ENCODE measurements at places on chromosomes 2 and 18.
A peak's percentile ranks its signal among the peaks of the same experiment; 100 is the strongest.

DNA sequence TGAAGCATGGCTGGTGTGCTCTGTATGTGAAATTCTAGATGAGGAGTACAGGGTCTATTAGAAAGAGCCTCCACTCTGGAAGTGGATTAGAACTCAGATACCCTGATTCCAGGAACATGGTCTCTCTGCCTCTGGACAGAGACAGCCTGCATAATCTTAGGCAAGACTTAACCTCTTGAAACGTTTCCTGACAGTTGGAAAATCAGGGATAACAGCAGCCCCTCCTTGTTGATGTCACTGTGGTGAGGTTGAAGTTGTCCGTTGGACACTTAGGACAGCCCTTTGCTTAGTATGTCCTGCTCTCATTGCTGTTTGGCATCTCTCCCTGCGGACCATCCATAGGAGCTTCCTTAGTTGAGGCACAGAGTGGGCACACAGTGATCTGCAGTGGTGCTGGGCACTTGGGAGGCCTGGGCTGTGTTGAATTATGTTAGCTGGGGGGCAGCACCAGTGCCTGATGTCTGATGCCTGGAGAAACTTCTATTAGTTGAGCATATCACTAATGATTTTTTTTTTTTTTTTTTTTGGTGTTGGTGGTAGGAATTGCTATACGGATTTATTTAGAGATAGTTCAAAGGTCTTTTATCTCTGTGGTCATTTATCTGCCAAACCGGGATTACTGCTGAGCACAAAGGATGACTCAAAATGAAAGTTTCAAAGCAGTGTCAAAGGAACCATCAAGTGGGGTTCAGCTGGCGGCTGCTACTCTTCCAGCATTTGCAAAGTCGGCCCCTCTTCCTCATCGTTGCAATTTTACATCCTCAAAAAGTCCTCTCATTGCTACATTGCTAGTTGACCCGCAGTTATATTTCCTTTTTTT, 28.8 kb downstream of the SETBP1 start:
- DNase-seq, result no peak

GRCh38 chr2:106531676-106532214, 44.6 kb downstream of the CD8B2 start:
- no peak for DNase-seq

- DNase-seq, result no peak
Observed at GRCh38 chr18:9596226-9596625, 18.1 kb downstream of the PPP4R1 start.

DNA sequence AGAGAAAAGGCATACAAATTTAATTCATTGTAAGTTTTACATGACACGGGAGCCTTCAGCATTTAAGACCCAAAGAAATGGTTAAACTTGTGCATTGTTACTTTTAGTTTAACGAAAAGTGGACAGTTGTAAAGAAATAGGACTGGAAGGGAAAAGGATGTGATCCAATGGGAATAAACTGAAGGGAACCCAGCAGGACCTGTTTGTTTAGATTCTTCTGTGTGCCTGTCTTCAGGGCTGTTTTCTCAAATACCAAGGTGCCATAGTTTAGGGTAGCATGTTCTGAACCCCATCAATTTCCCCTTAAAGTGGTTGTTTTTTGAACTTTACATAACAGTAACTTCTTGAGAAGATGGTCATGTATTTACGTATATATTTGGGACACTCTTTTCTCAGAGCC, 30.3 kb upstream of the CABLES1 start:
- DNase-seq, result no peak

DNA sequence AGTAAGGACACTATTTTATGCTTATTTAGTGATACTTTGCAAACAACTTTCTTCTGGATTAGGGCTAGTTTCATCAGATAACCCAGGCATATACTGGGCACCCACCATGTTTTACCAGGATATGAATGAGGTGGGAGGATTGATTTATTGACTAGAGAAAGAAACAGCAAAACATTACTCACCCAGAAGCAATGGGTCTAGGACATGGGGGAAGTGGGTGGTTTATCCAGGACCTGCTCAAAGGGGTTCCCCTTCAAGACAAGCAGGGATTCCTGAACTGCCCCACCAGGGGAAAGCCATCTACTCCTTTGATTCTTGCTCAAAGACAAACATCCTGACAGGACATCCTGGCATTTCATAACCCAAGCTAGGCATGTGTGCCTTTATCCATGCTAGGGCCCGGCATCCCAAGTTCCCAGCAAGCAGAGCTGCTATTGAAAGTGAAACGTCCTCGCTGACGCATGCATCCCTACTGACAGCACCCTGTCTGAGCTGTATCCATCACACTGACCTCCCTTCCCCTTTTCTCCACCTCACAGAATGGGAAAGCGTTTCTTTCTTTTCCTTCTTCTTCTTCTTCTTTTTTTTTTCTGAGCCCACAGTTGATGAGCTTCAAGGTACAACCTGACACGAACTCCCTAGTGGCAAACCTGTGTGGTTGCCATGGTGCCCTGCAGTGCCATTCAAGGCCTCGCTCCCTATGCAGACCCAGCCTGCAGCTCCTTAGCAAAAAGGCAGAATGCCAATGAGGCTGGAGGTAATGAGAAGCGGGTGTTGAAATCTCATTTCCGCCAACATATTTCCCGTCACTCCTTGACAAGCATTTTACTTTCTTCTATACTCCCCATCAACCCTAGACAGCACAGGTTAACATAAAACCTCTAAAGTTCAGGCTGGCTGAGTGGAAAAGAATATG, 70.5 kb downstream of the CLHC1 start:
- DNase-seq, result no peak

- no peak for DNase-seq
Observed at GRCh38 chr2:166321076-166321475, 54.7 kb downstream of the SCN9A start.

DNA sequence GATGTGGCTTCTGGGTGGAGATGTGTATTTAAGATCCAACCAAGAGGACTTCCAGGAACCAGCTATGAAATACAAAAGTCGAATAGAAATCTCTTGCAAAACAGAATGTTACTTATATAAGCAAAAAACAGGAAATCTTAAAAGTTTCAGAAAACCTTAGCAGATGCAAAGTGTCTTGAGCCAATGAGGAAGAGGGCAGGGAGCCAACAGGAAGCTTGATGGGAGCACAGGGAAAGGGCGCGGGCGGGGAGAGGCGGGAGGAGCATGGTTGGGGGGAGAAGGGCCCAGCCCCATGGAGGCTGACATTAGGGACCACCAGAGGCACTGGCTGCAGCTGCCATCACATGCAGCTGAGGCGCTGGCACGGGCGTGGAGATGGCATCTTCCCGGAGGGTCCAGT, 203.3 kb downstream of the SNTG2 start:
- DNase-seq, result no peak

DNA sequence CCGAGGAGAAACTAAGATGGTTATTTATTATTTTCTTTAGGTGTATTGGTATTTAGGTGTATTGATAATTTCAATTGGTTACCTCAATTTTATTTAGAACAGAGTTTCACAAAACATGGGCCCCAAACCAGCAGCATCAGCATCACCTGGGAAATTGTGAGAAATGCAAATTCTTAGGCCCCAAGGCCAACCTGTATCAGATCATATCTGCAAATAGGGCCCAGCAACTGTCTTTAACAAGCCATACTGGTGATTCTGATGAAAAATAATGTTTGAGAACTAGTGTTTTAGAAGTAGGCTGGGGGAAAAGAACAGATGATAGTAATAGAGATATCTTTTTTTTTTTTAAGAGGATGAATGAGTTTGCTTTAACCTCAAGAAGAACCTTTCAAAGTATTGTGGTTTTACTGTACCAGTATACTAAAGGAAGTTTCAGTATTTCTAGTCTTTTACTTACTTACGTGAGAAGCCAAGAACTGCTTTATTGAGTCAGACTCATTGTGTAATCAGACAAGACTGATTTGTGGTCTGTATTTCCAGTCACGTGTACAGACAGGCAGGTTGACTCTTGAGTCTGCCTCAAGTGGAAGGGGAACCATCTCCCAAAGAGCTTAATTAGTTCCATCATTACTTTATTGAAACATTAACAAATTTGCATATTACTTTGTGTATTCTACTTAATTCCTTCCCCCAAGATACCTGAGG, 60.4 kb upstream of the GAREM1 start:
- DNase-seq, result no peak

- DNase-seq, result no peak
Observed at GRCh38 chr2:9378433-9379390, 44.6 kb downstream of the ITGB1BP1 start.

DNA sequence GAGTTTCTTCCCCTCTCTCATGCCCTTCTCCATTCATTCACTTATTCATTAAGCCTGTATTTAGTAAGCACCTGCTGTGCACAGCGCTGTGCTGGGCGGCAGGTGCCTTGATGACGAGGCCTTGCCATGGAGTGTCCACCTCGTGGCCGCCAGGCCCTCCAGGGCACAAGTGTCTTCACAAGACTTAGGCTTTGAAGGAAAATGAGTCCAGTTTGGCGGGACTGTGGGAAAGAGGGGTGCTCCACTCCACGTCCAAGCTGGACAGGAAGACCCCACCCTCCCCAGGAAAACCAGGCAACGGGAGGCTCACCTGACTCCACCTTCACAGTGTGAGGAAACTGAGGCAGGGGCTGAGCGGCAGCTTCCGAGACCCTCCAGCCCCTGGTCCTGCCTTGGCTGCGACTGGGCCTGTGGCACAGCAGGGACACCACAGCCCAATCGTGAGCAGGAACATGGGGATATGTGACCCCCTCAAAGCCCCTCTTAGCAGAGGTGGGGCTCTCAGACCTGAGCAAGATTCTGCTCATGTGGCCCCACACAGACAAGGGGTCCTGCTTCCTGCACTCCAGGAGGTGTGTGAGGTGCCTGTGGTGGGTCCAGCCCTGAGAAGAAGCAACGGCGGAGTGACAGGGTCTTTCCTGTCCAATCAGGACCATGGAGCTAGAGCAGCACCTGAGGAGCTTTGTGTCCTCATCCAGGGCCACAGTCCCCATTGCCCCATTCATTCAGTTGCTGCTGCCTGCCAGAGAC, 110.3 kb upstream of the ODC1 start:
- no peak for DNase-seq

- DNase-seq, result no peak
Observed at GRCh38 chr18:22563164-22563583, 145.5 kb upstream of the CTAGE1 start.

DNA sequence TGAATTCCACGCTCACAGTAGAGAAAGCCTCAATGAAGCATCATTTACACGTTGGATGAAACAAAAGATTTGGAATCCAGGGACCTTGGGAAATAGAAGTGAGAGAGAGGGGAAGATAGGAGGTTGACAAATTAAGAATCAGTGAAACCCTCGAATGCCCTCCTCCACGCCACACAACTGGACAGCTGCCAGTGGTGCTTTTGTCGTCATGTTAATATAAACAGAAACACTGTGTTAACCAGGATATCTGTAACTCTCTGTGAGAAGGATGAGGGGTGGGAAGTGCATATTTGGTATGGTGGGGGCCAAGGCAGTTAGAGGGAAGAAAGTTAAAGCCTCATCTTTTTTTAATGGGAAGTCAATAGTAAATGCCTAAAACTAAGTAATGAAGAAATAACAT, 108.7 kb downstream of the GFPT1 start:
- DNase-seq, result no peak

- DNase-seq, result no peak
Observed at GRCh38 chr2:113677330-113677729, 50.3 kb downstream of the RABL2A start.

DNA sequence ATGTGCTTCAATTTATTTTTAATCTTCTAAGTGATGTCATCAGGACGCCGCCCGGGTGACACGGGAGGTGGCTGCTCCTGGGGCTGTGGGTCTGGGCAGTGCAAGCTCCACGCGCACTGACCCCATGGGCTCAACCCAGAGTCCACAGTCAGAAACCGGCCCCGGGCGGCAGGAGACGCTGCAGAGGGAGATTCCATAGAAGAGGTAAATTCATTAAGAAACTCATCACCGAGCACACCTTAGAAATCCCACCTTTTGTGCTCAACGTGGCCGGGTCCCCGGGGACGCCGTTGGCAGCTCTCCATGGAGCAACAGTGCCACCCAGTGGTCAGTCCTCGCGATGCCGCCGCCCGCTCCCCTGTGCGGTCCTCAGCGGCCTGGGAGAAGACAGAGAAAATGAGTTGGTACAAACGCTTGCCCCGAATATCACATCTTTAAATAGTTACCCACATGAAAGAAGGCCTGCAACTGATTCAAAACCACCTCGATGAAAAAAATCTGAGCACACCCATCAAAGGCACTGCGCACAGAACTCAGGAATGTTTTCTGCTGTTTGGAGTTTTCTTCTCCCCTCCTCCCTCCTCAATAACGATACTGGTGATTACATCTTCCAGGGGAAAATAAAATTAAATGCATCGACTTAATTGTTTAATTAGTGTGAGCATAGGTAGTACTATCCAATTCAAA, 92.6 kb downstream of the CMPK2 start:
- peak; percentile 31 for DNase-seq

DNA sequence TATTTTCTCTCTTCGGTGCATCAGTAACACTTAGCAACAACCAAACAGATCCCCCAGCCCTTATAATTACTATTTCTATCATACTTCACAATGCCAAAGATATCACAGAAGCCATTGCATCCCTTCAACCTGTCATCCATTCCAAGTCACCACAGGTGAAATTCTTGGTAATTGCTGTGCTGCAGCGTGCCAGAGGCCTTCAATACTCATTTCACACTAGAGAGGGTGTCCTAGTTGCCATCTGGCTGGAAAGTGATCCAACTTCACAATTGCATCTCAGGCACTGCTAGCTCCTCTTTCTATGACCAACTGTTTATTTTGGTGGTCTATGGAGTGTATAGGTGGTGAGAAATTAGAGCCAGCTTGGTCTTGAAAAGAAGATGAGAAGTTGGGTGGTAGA, 131.2 kb downstream of the NUP35 start:
- DNase-seq, result no peak

GRCh38 chr2:235551965-235552364, 58.1 kb downstream of the AGAP1 start:
- no peak for DNase-seq

- no peak for DNase-seq
Observed at GRCh38 chr2:29189052-29189451, 73.8 kb downstream of the CLIP4 start.

DNA sequence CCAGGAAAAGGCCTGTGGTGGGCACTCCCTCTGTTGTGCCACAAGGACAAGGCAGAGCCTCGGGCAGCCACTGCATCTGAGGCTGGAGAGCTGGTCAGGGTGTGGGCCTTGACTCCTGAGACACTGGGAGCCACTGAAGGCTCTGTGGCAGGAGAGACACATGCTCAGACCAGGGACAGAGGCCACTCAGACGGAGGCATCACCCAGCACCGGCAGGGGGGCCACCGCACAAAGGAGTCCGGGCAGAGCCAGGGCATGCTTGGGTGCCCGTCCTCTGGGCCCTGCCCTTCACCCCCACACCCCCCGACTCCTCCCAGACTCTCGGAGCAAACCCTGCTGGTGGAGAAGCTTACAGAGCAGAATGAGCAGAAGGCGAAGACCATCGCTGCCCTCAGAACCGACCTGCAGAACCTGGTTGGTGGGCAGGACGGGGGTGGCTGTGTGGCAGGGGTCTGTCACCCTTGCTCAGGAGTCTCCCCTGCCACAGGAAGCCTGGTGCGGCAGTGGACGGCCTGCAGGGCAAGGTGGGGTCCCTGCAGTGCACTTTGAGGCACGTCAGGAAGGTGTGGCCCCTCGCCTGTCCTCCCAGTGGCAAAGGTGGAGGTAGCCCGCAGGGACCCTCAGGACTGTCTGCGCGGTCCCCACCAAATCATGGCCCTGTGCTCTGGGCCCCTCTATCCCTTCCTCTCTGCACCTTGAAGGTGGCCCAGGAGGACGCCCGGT, 26.0 kb downstream of the CROCC2 start:
- no peak for DNase-seq

Measured in activated gamma-delta T cell (primary cell).